ENCODE measurements at places on chromosomes 4 and X. TPM values are rescaled to one million over a fixed set of nuclear protein-coding genes. Genes with fewer than 3 reads are reported as not detected.
A peak's percentile ranks its signal among the peaks of the same experiment; 100 is the strongest.

DNA sequence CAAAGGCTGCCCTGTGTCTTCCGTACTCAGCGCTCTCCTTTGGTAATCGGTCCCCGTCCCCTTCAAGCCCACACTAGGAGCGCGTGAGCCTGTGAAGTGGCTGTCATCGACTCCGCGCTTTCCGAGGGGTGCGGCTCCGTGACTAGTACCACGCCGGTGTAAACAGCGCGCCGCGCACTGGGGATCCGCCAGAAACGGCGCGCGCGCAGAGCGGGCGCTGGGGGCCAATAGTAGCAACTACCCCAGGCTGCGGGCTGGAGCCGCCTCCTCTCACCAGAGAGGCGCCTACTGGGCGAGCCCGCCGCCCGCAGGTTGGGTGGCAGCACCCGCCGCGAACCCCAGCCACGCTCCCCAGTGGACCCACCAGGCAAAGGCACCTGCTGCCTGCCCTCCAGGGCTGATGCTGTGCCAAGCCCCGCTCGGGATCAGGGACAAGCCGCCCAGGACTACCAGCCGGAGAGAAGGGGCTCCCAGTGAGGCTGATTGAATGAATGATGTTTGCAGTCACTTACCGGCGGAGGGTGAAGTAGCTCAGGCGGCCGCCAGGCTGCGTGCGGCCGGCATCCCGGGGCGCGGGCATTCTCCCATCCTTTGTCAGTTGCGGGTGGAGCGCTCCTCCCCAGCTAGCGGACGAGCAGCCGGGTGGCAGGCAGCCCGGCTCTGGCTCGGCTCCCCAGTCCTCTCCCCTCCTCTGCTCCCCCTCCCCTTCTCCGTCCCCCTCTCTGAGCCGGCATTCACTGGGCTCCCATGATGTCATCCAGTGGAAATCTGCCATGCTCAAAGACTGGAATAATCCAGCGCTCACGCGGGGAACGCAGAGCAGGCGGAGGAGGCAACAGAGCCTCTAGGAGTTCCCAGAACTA is 370.3 kb upstream of the SMIM31 start:
- peak; percentile 72 for DNase-seq

- peak; percentile 19 for DNase-seq
These were observed at the start of gene CNKSR2 for GRCh38 chrX:21374163-21374993. Gene CNKSR2 (plus strand): TSS chrX:21374418. CDS start chrX:21374898, 480 bp downstream.

The TCP11X2 gene
- total RNA-seq: not detected

The PAGE2B gene
- not detected for total RNA-seq
